ENCODE measurements at places on chromosomes 7 and 10. TPM values are rescaled to one million over a fixed set of nuclear protein-coding genes. Genes with fewer than 3 reads are reported as not detected.

MARVELD1 gene
- total RNA-seq = 58.1 TPM

CYP26A1 gene
- total RNA-seq = not detected

TUBAL3 gene
- total RNA-seq = not detected

WNT2 gene
- total RNA-seq = not detected

CRYGN gene
- total RNA-seq = not detected

DLX6 gene
- 0.54 TPM for total RNA-seq

TMEM139 gene
- total RNA-seq = 79.0 TPM

CXCL12 gene
- total RNA-seq = 0.14 TPM

HOXA7 gene
- 5.1 TPM for total RNA-seq

TDRD1 gene
- total RNA-seq = not detected

C10orf62 gene
- 0.41 TPM for total RNA-seq

STEAP4 gene
- total RNA-seq = not detected

PCLO gene
- 2.0 TPM for total RNA-seq

ZCCHC24 gene
- 5.7 TPM for total RNA-seq

TCERG1L gene
- total RNA-seq = not detected

TBX20 gene
- not detected for total RNA-seq

TAS2R41 gene
- total RNA-seq = not detected

TRPV6 gene
- not detected for total RNA-seq

BRAF gene
- total RNA-seq = 6.5 TPM

AGAP6 gene
- total RNA-seq = 0.84 TPM

PITX3 gene
- not detected for total RNA-seq

TET1 gene
- total RNA-seq = 0.37 TPM

FFAR4 gene
- not detected for total RNA-seq

LMOD2 gene
- total RNA-seq = not detected

LRIT1 gene
- total RNA-seq = not detected

IRF5 gene
- 73.4 TPM for total RNA-seq

ADAM12 gene
- 14.0 TPM for total RNA-seq

GARIN1A gene
- total RNA-seq = not detected

GPER1 gene
- 2.5 TPM for total RNA-seq

H2AZ2 gene
- 468 TPM for total RNA-seq

BICC1 gene
- total RNA-seq = 91.3 TPM

CASP2 gene
- 5.6 TPM for total RNA-seq

NEUROD6 gene
- not detected for total RNA-seq

HELLS gene
- 59.2 TPM for total RNA-seq

LIPK gene
- not detected for total RNA-seq

TMEM236 gene
- total RNA-seq = 0.14 TPM

FEZF1 gene
- not detected for total RNA-seq

POP7 gene
- 126 TPM for total RNA-seq

RASSF4 gene
- 2.9 TPM for total RNA-seq

STOX1 gene
- total RNA-seq = 0.68 TPM

ADAM22 gene
- 0.61 TPM for total RNA-seq

GNG11 gene
- 43.8 TPM for total RNA-seq

KLF14 gene
- not detected for total RNA-seq

LRRN3 gene
- total RNA-seq = not detected

Data from Caki2 (cell line).